ENCODE measurements at places on chromosomes 13 and 19.

DNA sequence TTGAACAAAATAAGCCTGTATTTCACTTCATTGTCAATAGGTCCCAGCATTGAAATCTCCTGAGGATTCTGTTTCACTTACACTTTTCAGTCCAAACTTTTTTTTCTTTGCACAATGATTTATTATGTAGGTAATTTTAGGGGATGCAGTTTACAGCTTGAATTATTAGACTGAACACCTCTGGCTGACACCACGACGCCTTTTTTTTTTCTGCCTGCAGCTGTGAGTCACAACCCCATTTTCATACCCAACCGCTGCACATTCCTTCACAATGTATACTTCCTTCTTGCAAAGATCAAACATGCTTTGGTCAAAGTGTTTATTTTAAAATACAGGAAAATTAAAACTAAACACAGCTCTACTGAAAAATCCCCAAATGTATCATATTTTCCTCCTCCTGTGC, 11.4 kb downstream of the ZIC2 start:
- DNase-seq: no peak
- no peak overlapping the region for H3K4me3 ChIP-seq
- H3K36me3 ChIP-seq: no peaks in the 10 kb centered on the region
- H3K4me1 ChIP-seq: peaks cover 53% of the 10 kb centered on the region
- H3K27ac ChIP-seq: no peak overlapping the region

DNA sequence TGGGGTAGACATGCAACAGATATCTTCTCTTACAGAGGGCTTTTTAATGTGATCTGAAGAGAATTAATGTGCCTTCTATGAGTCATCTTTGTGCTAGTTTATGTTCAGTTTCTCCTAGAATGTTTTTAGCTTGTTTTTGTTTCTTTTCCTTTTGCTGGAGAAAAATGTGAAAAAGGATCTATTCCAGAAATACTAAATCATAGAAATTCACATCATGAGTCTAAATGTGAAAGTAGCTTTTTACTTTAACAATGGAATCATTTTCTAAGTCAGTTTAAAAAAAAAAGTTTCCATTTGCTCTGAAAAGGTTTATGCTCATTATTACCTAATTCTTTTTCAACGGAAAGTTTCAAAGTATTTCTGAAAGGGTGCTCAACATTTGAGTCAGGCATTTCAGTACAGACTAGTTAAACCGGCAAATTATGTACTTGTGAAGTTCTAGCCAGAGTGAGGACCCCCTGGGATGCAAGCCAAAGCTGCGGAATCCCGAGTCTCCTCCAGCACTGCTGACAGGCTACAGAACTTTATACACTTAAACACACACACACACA, 72.9 kb downstream of the SPATA13 start:
- no peaks in the 10 kb centered on the region for H3K36me3 ChIP-seq
- no peak overlapping the region for H3K27ac ChIP-seq
- DNase-seq: no peak
- no peak overlapping the region for H3K4me3 ChIP-seq

DNA sequence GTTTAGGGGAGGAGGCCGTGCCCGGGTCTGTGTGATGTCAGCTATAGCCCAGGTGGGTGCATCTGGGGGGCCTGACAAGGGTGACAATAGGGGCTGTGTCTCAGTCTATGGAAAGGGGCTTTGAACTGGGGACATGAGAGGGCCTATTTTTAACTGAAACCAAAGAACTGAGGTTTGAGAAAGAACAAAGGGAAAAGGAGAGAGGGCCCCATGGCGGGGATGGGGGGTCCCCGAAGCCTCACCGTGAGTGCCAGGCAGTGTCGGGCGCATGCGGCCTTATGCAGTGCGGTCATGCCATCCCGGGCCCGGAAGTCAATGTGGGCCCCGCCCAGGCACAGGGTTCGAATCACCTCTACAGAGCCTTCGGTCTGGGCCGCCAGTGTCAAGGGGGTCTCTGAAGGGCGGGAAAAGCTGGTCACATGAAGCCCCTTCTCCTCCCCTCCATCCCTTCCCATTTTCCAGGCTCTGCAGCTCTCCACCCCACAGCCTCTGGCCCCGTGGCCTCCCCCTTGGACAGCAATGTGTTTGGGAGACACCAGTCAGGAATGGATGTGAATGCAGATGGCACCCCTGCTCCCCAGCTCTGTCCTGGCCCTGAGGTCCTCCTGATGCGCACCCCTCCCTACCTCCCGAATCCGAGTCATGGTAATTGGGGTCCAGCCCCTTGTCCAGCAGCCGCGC, 5.9 kb downstream of the SHANK1 start:
- H3K27me3 ChIP-seq: peaks cover 9% of the 10 kb centered on the region
- no peak overlapping the region for H3K4me3 ChIP-seq

- no peak overlapping the region for H3K4me3 ChIP-seq
- no peaks in the 10 kb centered on the region for H3K4me1 ChIP-seq
- no peaks in the 10 kb centered on the region for H3K36me3 ChIP-seq
- no peak overlapping the region for H3K27ac ChIP-seq
- H3K27me3 ChIP-seq: no peaks in the 10 kb centered on the region
Measured at GRCh38 chr19:53546758-53547513, 9.0 kb downstream of the ZNF331 start.

DNA sequence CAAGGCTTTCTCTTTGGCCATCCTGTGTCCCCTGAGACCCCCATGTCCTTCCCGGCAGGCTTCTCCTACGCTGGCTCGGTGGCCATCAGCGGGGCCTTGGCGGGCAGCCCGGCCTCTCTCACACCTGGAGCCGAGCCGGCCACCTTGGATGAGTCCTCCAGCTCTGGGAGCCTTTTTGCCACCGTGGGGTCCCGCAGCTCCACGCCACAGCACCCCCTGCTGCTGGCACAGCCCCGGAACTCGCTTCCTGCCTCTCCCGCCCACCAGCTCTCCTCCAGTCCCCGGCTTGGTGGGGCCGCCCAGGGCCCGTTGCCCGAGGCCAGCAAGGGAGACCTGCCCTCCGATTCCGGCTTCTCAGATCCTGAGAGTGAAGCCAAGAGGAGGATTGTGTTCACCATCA, 14.2 kb downstream of the PLEKHJ1 start:
- peaks cover under 1% of the 10 kb centered on the region for H3K4me1 ChIP-seq
- H3K27me3 ChIP-seq: no peaks in the 10 kb centered on the region
- no peak overlapping the region for H3K4me3 ChIP-seq
- no peak overlapping the region for H3K27ac ChIP-seq
- peaks cover 100% of the 10 kb centered on the region for H3K36me3 ChIP-seq

GRCh38 chr19:16325161-16325527, 518 bp downstream of the KLF2 start:
- DNase-seq: no peak
- peak overlapping the region; percentile 96 for H3K27ac ChIP-seq
- no peaks in the 10 kb centered on the region for H3K27me3 ChIP-seq
- H3K36me3 ChIP-seq: peaks cover 22% of the 10 kb centered on the region
